Thyroid gland (tissue), 4 donors: ENCODE measurements at places on chromosomes 12 and 14. TPM values are rescaled to one million over a fixed set of nuclear protein-coding genes. Genes with fewer than 3 reads are reported as not detected.

The VSX2 gene
- not detected for total RNA-seq

DNA sequence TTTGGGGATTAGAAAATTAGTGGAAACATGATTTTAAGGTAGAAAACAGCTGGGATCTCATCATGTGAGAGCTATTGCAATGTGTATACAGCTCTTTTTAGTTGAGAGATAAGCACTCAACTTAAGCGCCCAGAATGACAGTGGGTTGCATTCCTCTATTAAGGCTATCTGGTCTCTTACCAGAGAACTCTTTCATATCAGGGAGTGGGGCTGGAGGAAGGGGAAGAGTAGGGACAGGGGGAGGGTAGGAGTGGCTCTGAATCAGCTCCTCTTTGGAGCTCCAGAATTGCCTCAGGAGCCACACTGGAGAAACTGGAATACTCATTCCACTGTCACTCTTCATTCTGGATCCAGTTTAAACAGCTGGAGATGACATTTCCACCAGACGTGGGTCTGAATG, 9.2 kb upstream of the PLEKHG3 start:
- no peak overlapping the region for H3K4me3 ChIP-seq
- no peaks in the 10 kb centered on the region for H3K36me3 ChIP-seq
- no peak overlapping the region for H3K27ac ChIP-seq
- no peak for DNase-seq

GRCh38 chr14:77313371-77313770, 7.3 kb downstream of the POMT2 start:
- no peak for DNase-seq
- no peak overlapping the region for H3K4me3 ChIP-seq
- H3K27me3 ChIP-seq, result no peaks in the 10 kb centered on the region
- peaks cover 47% of the 10 kb centered on the region for H3K4me1 ChIP-seq
- peak overlapping the region; percentile 52 for H3K27ac ChIP-seq

The CEBPE gene
- not detected for total RNA-seq

DNA sequence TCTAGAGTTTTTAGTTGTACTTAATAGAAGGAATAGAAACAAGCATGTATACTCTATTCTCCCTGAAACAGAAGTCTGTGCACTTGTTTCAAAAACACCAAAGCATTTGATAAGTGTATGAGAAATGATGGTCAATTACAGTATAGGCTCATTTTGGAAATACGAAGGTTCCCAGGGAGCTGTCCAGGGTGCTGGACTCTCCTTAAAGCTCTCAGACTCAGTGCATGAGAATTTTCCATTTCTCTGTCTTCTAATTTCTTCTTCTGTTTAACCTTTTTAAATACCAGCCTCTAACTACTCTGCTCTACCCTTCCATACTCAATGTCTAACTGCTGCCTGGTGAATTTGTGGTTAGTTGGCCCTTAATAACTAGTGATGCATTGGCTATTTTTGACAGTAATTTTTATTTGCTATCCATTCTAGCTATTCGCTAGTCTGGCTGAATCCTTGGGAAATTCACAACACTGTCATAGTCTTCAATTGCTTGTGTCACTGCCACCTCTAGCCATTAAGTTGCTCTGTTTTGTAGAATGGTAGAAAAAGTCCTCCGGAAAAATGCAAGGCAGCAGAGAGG, 229.2 kb downstream of the NRXN3 start:
- no peaks in the 10 kb centered on the region for H3K27me3 ChIP-seq
- no peak overlapping the region for H3K4me3 ChIP-seq
- no peak overlapping the region for H3K27ac ChIP-seq
- H3K36me3 ChIP-seq, result no peaks in the 10 kb centered on the region
- H3K4me1 ChIP-seq, result no peaks in the 10 kb centered on the region
- no peak for DNase-seq

The KCNK10 gene
- not detected for total RNA-seq

DNA sequence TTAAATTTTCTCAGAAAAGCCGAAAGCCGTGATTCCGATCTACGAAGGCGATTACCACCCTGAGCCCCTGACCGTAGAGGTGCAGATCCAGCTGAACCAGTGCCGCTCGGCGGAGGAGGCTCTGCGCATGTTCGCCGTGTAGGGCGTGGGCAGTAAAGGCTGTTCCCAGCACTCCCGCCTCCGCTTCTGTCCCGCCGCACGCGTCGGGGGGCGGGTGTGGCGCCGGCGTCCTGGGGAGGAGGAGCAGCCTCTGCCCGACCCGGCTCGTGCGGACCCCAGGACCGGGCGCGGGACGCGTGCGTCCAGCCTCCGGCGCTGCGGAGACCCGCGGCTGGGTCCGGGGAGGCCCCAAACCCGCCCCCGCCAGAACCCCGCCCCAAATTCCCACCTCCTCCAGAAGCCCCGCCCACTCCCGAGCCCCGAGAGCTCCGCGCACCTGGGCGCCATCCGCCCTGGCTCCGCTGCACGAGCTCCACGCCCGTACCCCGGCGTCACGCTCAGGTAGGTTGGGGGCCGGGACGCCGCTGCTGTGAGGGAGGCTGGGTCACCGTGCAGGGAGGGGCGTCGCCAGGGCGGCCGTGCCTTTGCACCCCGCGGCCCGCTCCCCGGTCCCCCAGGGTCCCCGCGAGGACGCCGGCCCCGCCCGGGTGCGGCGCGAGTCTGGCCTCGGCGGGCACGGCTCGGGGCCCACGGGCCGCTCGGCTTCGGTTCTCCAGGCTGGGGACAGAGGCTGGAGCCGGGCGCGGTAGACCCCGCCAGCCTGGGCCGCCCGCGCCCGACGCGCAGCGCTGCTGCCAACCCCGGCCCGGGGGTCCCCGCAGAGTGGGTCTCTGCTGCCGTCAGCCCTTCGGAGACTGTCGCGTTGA, at the start of gene B3GNT4:
TSS of gene B3GNT4 (plus strand) at position 409 of the 866 bp plus-strand sequence. CDS start 910 bp downstream, outside the sequence.
- no peak within 1 kb of the TSS for H3K27ac ChIP-seq
- peak within 1 kb of the TSS; percentile 17 for H3K4me3 ChIP-seq
- peak; percentile 72 for DNase-seq
- H3K4me1 ChIP-seq, result peaks cover 14% of the 10 kb centered on the region
- H3K36me3 ChIP-seq, result peaks cover 17% of the 10 kb centered on the region

GRCh38 chr12:132053338-132054330, 90.5 kb downstream of the DDX51 start:
- H3K36me3 ChIP-seq, result peaks cover 25% of the 10 kb centered on the region
- peaks cover 31% of the 10 kb centered on the region for H3K4me1 ChIP-seq
- H3K27me3 ChIP-seq, result no peaks in the 10 kb centered on the region
- no peak overlapping the region for H3K27ac ChIP-seq
- H3K4me3 ChIP-seq, result no peak overlapping the region

The ADCY6 gene
- 23.6 TPM for total RNA-seq

- H3K27ac ChIP-seq, result no peak overlapping the region
- no peak overlapping the region for H3K4me3 ChIP-seq
- no peaks in the 10 kb centered on the region for H3K4me1 ChIP-seq
- H3K36me3 ChIP-seq, result peaks cover 55% of the 10 kb centered on the region
Measured at GRCh38 chr12:120126635-120127005, 10.1 kb upstream of the RAB35 start.

- no peaks in the 10 kb centered on the region for H3K27me3 ChIP-seq
- no peak for DNase-seq
- H3K36me3 ChIP-seq, result no peaks in the 10 kb centered on the region
- H3K27ac ChIP-seq, result no peak overlapping the region
- no peaks in the 10 kb centered on the region for H3K4me1 ChIP-seq
Measured at GRCh38 chr12:27109334-27110028, 27.1 kb upstream of the C12orf71 start.
